ENCODE measurements at places on chromosomes 2 and 18.
A peak's percentile ranks its signal among the peaks of the same experiment; 100 is the strongest.

DNA sequence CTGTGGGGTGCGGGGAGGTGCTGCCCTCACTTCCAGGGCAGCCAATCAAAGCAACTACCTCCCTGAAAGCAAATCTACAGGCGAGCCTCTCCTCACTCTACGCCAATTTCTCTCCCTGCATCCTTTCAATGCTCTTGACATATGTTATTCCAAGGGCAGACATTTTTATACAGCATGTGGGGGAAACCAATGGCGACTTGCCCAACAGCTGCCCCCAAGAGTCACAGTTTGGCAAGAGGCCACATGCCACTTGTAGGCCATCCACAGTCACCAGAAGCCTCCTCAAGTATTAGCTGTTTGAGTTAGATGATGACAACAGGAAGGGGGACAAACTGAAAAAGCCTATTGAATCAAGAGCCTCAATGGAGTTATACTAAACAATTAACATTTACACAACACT is 114.6 kb downstream of the MYO5B start:
- DNase-seq = no peak

- DNase-seq = no peak
Measured at GRCh38 chr2:12434630-12435098, 282.1 kb upstream of the TRIB2 start.

DNA sequence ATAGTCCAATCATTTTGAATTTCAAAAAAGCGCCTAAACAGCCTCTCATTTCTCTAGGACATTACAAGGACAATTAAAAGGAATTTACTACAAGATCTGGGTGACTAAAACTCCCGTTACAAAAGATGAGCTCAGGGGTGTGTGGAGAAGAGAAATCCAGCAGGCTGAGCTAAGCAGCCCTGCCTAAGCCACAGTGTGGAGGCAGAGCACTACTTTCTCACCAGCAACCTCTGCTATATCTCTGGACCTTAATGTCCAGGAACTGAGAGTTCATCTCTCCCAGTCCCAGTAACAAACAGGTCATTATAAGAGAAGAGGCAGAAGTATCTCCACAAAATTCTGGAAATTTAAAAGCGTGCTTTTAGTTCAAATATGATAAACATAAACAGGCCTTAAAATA is 18.9 kb upstream of the ANKRD62 start:
- no peak for DNase-seq

- no peak for DNase-seq
Measured at GRCh38 chr2:85584354-85584856, at the start of gene VAMP5. Gene VAMP5, plus strand, starts transcription at chr2:85584431. Its CDS starts 60 bp downstream, at chr2:85584491.

- DNase-seq = no peak
Measured at GRCh38 chr2:41414486-41415230, 633.2 kb upstream of the PKDCC start.

- no peak for DNase-seq
Measured at GRCh38 chr2:239944694-239945551, 80.2 kb downstream of the NDUFA10 start.

- no peak for DNase-seq
Measured at GRCh38 chr2:115574667-115575066, 1132.2 kb downstream of the DPP10 start.

DNA sequence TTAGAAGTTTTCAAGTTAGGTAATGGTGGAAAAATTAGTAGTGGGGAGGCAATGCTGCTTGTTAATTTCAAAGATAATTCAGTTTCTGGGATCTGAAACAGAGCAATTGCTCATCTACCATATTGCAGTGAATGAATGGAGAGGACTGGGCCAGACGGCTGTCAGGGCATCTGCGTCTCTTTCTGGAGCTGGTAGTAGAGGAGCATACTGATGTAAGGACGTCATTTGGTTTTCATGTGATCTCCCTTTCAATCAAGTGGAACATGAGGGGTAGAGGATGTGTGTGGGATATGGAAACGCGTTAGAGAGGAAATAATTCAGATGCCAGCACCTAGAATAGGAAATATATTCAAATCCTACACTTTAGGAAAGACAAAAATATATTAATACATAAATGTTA is 490.3 kb downstream of the ADCYAP1 start:
- DNase-seq = no peak

DNA sequence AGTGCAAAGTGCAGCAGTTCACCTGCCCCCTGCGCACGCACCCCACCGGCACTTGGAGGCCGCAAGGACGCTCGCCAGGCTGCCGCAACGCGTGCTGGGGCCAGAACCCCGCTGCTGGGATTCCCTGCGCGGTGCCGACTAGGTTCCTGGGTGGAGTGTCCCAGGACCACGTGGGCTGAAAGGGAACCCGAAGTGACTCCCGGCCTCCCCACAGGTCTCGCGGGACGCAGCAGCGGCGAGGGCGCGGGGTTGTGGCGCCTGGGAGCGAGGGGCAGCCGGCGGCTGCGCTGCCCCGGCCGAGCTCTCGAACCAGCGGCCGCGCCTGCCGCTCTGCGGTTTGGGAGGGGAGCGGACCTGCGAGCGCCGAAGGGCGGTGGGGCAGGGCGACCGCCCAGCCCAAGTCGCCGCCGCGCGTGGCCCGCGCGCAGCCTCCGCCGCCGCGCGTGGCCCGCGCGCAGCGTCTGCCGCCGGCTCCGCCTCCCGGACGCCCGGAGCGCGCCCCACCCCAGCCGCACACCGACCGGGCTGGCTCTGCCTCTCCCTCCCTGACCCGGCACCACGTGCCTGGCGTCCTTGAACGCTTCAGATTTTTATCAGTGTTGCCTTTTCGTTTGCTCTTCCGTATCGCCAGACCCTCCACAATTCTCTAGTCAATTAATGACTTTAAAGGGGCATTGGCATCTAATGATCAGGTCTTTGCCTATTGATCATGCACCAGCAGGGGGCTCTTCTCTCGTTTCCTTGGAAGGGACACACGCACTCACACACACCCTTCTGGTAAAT is at the start of gene FTCDNL1:
TSS of gene FTCDNL1 (minus strand) at position 475 of the 783 bp plus-strand sequence. CDS start 2,230 bp downstream, outside the sequence.
- peak; percentile 7 for DNase-seq

DNA sequence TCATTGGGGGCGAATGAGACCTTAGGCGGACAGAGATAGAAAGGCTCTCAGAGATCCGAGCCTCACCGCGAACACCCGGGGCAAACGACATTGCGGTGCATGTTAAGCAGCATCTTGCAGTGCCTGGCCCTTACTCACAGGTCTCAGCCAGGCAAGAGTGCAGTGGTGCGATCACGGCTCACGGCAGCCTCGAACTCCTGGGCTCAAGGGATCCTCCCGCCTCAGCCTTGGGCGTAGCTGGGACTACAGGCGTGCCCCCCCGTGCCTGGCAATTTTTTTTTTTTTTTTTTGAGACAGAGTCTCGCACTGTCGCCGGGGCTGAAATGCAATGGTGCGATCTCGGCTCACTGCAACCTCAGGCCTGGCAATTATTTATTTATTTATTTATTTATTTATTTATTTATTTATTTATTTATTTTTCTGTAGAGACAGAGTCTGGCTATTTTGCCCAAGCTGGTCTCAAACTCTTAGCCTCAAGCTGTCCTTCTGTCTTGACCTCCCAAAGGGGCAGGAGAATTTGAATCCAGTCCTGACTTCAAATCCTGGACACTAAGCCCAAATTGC is 1.3 kb downstream of the LAMA3 start:
- DNase-seq = no peak

- DNase-seq = no peak
Measured at GRCh38 chr18:22020127-22020866, 149.1 kb upstream of the GATA6 start.

DNA sequence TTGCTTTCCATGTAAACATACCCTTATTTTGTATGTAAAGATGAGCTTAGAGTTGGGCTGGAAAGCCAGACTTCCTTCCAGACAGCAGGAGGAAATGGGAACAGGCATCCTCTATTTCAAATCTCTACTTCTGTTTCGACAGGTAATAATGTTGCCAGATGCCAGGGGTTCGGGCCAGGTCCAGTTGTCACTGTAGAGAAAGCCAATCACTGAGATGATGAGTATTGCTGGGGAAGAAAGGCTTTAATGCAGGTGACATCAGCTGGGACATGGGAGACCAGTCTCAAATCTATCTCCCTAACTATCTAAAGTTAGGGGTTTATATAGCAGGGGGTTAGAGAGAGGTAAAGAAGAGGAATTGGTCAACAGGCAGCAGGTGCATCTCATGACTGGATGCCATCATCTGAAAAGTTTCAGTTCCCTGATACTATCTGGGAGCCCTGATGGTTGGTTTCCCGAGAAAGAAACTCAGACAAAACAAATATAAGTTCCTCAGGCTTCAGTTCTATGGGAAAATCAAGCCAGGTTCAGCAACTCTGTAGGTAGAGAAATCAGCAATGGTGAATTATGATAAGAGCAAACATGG is 9.3 kb upstream of the MTCL1 start:
- DNase-seq = no peak

- no peak for DNase-seq
Measured at GRCh38 chr2:202377207-202377761, 1.2 kb downstream of the BMPR2 start.

- no peak for DNase-seq
Measured at GRCh38 chr2:78077633-78078032, 555.5 kb upstream of the LRRTM4 start.

DNA sequence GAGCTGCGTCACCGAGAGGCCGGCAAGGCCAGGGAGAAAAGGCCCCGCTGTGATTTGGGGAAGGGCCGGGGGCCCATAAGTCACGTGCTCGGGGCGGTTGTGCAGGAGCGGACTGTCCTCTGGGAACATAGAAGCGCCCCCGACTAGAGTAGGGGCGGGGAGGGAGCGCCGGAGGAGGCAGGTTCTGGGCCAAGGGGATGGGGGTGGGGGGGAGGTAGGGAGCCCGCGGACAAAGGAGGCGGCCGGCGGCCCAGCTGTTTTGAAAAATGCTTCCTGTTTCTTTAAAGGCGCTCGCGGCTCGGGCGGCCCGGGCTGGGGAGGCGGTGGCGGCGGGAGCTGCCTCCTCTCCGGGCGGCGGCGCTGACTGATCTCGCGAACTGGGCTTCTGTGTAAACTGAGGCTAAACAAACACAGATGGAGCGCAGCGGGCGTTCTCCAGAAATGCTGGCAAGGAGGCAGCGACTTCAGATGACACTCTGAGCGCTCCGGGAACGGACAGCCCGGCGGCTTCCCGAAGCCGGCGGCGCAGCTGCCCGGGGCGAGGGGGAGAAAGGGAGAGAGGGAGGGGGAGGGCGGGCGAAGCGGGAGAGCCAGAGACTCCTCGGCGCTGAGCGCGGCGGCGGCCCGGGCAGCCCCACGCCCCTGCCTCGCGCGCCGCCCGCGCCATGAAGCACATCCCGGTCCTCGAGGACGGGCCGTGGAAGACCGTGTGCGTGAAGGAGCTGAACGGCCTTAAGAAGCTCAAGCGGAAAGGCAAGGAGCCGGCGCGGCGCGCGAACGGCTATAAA is at the start of gene ATOH8:
TSS of gene ATOH8 (plus strand) at position 467 of the 788 bp plus-strand sequence. CDS start at position 666, 199 bp downstream.
- DNase-seq = no peak

GRCh38 chr2:168025487-168026202 is 221.8 kb downstream of the STK39 start:
- DNase-seq = no peak

- no peak for DNase-seq
Measured at GRCh38 chr2:128644718-128645256, 326.1 kb upstream of the HS6ST1 start.

DNA sequence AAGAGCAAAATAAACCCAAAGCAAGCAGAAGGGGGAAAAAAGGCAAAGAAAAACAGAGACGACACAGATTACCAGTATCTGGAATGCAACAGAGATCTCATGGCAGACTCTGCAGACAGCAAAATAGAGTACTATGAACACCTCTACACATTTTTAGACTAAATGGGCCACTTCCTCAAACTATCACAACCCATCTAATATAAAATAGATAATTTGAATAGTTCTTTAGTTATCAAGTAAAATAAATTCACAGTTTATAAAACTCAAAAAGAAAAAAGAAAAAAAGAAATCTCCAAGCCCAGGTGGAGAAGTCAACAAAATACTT is 16.6 kb downstream of the SESTD1 start:
- no peak for DNase-seq

- DNase-seq = no peak
Measured at GRCh38 chr2:48433682-48434081, 96.3 kb upstream of the STON1 start.

DNA sequence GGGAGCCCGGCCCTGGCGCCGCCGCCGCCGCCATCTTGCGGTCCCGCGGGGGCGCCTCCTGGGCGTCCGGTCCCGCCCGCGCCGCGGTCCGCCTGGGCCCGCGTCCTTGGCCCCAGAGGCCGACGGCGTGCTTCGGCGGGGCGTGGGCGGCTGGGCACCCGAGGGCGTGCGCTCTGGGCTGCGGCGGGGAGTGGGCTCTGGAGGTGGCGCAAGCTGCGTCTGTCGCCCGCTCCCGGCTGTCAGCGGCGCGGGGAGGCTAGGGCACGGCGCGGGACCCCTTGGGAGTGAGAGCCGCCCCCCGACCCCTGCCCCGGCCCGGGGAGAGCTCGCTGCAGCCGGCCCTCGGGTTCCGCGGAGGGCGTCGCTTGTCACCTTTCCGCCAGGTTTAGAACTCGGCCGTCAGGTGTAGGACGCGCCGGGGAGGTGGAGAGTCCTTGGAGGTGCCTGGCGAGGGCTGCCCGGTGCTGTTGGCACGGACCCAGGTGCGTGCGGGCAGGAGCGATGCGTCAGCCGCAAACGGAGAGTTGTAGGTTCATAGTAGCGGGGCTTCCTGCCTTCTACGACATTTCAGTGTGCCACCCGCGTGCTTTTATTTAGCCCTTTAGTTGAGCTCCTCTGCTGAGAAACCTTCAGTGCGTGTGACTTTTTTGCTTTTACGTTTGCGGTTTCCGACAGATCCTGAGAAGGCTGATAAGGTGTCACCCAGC is 921 bp downstream of the VAPA start:
- DNase-seq = peak; percentile 44

DNA sequence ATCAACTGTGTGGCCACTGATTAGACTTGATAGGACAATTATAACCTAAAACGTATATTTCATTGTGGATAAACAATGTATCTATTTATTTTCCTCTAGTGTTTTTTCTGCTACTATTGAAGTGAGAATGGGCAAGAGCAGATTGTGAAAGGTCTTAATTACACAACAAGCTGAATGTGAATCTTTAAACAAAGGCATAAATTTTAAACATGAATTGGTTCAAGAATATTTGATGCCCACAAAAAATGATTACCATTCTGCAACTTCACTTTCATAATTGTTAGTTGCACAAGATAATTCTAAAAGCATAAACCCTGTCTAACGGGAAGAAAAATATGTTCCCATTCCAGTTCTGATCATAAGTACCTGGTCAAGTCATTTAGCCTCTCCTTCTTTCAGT is 285.6 kb downstream of the GULP1 start:
- no peak for DNase-seq

DNA sequence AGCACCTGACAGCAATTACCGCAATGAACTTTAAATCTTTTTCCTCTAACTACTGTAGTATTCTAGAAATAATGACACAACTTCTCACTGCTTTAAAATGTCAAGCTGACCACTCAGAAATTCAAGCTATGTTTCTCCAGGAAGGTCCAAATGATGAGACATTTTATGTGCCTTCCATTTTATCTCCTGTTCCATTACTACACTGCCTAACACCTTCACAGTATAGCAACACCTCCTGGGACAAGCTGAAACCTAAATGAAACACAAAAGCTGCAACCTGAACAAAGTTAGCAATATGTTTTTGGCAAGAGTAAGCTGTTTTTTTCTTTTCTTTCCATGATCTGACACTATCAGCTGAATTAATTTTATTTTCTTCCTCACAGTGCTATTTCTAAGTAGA is 81.9 kb downstream of the IKZF2 start:
- DNase-seq = no peak

Data from stimulated activated CD4-positive, alpha-beta T cell treated with anti-CD3 and anti-CD28 coated beads, Interleukin-1b, Interleukin-23, amount 100 ng/mL, for 1 hour (primary cell).